Stimulated activated CD8-positive, alpha-beta memory T cell treated with anti-CD3 and anti-CD28 coated beads, Interleukin-4, amount 100 ng/mL, for 48 hours (primary cell): ENCODE measurements at places on chromosomes 16 and 17.
A peak's percentile ranks its signal among the peaks of the same experiment; 100 is the strongest.

GRCh38 chr16:85435700-85436099 is 177.4 kb upstream of the GSE1 start:
- DNase-seq = no peak

GRCh38 chr17:68518063-68518815 is 6.0 kb downstream of the PRKAR1A start:
- DNase-seq = no peak

GRCh38 chr16:51237861-51238378 is 86.8 kb upstream of the SALL1 start:
- DNase-seq = no peak

DNA sequence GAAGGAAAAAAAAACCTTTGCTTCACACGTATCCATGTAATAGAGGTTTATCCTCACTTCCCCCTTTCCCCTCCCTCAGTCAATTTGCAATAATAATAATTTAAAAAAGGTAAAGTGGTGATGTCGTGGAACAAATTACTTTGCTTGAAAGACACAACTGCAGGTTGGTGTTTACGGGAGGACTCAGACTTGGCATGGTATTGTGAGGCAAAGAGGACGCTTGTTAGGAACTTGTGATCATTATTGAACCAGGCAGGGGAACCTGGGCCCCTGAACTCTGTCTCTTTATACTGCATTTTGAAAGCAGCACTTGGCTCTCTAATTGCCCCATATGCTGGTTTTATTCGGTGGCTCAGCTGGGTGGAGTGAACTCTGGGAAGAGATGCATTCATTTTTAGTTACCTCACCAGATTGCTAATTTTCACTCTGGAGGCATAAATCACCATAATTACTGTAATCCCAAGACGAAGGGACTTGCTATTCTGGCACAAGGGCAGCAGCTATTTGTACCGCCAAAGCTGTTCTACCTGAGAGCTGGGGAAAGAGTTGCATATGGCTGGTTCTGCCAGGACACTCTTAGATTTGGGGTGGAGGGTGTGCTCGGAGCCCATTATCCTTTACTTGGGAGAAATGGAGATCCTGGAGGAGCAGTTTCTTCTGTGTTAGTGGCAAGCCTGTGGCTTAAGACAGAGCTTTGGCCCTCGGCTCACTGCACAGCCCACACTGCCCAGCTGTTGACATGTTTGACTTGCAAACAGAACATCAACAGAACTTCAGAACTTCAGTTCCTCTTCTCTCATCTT is 5.7 kb upstream of the DHX8 start:
- DNase-seq = no peak

DNA sequence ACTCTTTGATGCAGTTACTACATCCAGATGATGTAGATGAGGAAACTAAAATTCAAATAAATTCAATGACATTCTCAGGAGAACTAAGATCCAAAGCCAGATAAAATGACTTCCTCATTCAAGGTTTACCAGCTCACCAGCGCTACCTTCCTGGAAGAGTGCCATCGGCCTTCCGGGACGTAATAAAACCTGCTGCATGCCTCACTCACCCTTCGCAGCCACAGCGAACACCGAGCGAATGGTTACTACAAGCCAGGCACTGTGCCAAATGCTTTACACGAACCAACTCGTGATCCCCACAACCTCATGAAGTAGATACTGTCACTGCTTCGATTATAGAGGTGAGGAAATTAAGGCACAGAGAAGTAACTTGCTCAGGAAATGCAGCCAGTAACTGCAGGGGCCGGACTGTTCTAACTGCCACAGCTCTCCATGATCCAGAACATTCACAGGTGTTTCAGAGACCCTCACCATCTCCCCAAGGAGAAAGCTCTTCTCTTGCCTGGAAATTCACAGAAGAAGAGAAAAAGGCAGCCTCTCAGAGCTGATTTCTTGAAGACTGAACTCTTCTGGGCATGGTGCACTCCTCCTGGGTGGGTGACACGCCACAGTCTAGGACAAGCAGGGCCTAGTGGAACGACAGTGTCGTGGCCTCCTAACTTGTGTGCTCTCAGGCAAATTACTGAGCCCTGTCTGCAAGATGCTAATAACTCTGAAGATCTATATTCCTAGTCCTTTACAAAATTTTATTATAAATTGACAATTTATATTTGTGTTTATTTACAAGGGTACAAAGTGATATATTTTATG is 46.8 kb downstream of the HIC1 start:
- peak; percentile 54 for DNase-seq

GRCh38 chr17:73343739-73344454 is 32.1 kb upstream of the CDC42EP4 start:
- no peak for DNase-seq

DNA sequence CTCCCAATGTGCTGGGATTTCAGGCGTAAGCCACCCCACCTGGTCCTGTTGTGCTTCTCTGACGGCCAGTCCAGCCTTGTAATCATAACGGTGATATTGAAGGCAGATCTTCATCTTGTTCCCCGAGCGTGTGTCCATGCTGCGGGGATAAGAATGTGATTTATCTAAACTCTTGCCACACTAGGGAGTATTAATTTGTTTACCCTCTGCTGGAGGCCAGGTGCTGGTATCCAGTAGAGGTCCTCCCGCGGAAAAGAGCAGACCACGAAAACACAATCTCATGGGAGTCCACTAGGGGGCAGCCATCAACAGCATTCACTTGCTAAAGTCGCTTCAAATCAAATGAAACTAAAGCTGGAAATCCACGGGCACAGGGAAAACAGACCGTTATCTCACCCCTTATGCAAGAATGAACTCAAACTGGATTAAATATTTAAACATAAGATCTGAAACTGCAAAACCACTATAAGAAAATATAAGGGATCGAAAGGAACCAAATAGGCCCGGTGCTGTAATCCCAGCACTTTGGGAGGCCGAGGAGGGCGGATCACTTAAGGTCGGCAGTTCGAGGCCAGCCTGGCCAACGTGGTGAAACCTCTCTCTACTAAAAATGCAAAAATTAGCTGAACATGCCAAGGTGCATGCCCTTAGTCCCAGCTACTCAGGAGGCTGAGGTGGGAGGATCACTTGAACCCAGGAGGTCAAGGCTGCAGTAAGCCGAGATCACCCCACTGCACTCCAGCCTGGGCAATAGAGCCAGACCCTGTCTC is 22.3 kb upstream of the RBBP6 start:
- peak; percentile 87 for DNase-seq

- no peak for DNase-seq
Measured at GRCh38 chr17:18074566-18075272, 13.0 kb upstream of the DRG2 start.

DNA sequence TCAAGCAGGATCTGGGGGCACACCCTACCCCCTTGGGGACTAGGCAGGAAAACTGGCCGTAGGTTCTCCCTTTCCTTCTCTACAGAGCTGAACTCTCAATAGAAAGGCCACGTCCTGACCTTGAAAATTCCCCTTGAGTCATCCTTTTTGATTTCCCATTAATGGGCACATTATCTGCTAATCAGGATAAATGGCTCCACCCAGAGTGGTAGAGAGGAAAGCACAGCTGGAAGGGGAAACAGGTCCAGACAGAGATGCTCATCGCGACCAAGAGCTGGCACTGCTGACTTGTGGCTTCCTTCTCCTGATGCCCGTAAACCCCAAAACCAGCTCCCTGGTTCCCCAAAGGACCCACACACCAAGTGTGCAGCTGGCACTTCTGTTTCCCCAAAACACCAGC is 206.5 kb upstream of the CDH5 start:
- DNase-seq = no peak

GRCh38 chr17:63291258-63291657 is 154.8 kb downstream of the CYB561 start:
- DNase-seq = no peak
